ENCODE measurements at places on chromosomes 11 and 22.

- no peak for DNase-seq
Observed at GRCh38 chr11:22903782-22904181, 43.5 kb upstream of the CCDC179 start.

DNA sequence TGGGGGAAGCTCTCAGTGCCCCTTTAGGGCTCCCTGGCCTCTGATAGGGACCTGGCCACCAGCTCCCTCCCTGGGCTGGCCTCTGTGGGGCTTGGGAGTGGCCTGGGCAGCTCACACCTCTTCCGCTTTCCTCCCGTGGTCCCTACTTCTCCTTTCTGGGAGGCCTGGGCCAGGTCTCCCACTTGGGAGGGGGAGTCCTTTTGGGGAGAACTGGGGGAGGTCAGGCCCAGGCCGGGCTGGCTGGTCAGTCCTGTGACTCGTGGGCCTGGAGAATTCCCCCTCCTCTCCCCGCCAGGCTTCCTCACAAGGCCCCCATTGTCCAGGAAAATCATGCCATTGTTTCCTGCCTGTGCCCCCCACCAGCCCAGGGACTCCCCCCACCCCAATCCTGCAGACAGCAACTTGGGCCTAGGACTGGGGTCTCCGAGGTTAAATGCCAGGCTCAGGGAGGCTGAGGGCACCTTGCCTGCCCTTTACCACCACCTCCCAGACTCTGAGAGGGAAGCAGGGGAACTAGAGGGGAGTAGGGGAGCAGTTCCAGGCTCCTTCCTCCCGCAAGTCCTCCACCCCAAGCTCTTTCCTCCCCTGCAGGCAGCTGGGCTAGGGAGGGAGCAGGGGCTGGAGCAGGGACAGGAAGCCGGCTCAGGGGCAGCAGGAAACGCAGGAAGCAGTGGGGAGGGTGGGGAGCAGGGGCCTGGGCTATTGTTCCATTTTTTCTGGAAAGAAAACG is 2.8 kb downstream of the MAP3K11 start:
- DNase-seq, result no peak

- no peak for DNase-seq
Observed at GRCh38 chr11:129440028-129440713, 64.5 kb downstream of the BARX2 start.

DNA sequence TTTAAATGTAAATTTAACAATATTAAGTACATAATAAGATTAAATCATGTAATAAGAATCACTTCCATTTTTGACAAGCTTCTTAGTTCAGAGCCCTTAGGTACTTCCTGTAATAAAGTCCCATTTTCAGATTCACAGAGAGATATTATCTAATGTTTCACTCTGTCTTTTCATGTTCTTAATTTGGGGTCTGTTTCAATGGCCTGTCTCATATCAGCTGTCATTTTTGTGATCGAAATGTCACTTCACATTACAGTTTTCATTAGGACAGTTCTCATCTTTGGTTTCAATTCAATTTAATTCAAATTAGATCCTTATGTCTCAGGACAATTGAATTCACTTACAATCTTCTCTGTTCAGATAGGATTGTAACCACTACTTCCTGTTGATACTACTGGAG is 22.6 kb upstream of the OLFML1 start:
- no peak for DNase-seq

- DNase-seq, result no peak
Observed at GRCh38 chr22:41766476-41766875, 34.0 kb upstream of the CCDC134 start.
